ENCODE measurements at places on chromosomes 6 and 20.

GRCh38 chr20:33279261-33279910, 3.6 kb upstream of the BPIFB1 start:
- DNase-seq, result no peak

DNA sequence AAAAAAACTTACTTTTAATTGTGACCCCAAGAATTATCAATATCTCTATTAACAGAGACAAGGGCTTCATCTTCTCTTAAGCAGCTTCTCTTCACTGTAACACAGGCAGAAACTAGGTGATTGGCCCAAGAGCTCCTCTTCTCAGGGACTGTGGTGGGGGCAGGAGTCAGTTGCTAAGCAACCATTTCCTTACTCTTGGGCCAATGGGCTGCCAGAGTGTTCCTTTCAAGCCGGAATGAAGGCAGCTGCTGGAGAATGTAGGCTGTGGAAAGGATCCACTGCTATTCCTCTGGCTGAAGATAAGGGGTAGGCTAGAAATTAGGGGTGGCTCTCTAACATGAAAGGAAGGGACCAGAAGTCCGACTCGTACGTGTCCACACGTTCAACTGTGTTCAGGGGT, at the start of gene SEL1L2:
SEL1L2 (minus strand) TSS at position 150 of the 400 bp plus-strand sequence; CDS start at position 70, 80 bp downstream.
- DNase-seq, result no peak

GRCh38 chr6:90336388-90336947, 39.8 kb upstream of the BACH2 start:
- no peak for DNase-seq

- DNase-seq, result no peak
These were observed 228.8 kb downstream of the DHX35 start for GRCh38 chr20:39190666-39191570.

- peak; percentile 82 for DNase-seq
These were observed 377.4 kb downstream of the CD109 start for GRCh38 chr6:74073429-74073828.

DNA sequence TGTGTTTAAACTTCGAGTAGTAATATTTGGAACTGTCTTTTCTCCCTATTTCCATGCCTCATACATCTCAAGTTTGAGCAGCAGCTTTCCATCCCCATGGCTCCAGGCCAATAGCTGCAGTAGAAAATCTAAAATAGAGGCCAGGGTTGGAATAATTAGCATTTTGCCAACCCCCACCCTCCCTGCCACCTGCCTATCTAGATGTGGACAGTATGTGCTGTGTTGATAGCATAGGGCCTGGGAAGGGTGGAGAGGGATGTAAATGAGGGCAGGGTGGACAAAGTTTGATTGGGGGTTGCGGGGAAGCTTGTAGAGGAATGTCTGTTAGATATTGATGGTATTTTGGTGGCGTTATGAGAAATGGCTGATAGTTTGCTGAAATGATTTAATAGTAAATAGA, 5.6 kb downstream of the TOP1 start:
- DNase-seq, result no peak

- peak; percentile 34 for DNase-seq
These were observed 154.0 kb downstream of the PDSS2 start for GRCh38 chr6:107305391-107305790.

GRCh38 chr6:157946865-157947532, 34.7 kb upstream of the SYNJ2 start:
- DNase-seq, result no peak

DNA sequence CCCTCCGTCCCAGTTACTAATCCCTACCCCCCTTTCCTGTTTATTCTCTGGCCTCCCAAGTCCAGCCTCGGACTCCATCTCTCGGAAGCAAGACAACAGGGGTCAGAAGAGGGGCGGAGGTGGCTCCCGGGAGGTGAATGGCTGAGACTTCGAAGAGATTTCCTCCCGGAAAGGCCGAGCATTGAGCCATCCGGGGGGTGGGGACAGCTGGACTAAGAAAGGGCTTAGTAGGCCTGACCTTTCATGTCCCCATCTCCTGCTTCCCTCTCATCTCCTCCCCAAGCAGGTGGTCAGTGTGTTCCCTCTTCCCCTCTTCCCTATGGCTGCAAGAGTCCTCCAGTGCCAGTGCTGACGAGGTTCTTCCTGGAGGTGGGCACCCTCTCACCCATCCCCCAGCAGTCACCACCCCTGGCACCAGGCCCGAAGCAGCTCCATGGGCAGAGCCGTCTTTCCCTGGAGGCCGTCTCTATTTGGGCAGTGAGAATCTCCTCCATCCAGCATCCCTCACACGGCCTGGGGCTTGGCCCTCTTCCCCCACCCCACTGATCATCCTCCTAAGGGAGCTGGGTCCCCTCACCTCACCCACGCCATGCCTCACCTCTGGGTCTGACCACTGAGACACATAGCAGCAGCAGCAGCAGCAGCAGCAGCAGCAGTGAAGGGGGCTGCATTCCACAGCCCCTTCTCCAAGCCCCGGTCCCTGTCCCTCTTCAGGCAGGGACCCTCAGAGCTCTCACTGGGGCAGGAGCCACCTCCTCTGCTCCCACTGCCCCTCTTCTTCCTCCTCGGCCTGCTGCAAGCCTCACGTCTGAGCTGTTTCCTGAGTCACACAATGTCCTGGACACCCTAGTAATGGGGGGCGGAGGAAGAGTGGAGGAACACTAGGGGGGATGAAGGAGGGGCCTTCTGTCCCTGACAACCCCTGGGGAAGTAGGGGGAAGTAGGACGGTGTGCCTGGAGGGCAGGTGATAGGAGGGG, at the start of gene NOTCH4:
NOTCH4 (minus strand) TSS at position 810 of the 978 bp plus-strand sequence; CDS start at position 671, 139 bp downstream.
- DNase-seq, result no peak

GRCh38 chr6:24520929-24521546, 26.3 kb downstream of the ALDH5A1 start:
- DNase-seq, result peak; percentile 41

DNA sequence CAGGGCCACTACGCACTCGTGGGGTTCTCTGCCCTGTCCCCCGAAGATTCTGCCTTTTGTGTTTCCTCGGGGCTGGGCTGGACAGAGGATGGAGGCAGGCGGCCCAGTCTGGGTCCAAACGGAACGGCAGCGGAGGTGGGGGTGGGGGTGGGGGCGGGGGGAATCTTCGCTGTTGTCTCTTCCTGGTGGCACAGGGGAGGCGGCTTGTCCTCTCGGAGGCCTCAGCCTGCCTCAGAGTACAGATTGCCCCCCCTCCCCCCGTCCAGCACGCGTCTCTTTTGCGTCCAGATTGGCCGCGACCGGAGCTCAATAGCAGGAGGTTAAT, 1.4 kb upstream of the INSM1 start:
- DNase-seq, result no peak
